Activated CD4-positive, alpha-beta T cell treated with anti-CD3 and anti-CD28 coated beads, Interleukin-2, amount 50 U/mL, for 4 hours (primary cell): ENCODE measurements at places on chromosomes 16 and 17.

DNA sequence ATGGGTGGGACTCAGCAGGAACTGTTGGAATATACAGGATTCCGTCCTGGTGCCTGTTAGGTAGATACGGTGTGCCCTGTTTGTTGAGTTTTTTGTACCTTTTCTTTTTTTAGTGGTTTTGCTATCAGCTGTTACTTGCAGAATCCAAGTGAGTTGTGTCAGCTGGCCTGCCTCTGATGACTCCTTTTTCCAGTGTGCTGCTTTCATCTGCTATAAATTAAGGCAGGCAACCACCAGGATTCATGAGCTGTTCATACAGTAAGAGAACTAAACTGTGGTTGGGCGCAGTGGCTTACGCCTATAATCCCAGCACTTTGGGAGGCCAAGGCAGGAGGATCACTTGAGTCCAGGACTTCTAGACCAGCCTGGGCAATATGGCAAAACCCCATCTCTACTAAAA lies 79.9 kb downstream of the WNT3 start:
- DNase-seq, result no peak

DNA sequence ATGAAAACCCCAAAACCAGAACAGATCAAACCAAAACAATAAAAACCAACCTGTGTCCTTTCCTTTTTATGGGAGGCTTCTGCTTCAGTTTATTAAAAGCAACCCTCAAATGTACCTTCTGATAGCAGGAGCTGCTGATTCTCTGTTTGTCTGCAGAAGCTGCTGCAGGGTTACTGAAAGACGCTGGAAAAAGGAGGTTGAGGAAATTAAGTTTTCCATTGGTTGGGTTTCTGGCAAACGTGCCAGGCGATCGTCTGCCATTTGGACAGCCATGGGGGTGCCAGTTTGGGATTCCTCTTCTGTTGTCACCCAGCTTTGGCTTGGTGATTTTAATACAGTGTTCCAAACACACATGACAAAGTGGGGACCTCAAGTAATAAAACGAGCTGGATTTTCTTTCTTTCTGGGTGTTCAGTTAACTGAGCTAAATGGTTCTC lies 185.4 kb upstream of the ZFHX3 start:
- no peak for DNase-seq

- no peak for DNase-seq
These were observed 656.0 kb upstream of the KIF2B start for GRCh38 chr17:53166731-53167130.

DNA sequence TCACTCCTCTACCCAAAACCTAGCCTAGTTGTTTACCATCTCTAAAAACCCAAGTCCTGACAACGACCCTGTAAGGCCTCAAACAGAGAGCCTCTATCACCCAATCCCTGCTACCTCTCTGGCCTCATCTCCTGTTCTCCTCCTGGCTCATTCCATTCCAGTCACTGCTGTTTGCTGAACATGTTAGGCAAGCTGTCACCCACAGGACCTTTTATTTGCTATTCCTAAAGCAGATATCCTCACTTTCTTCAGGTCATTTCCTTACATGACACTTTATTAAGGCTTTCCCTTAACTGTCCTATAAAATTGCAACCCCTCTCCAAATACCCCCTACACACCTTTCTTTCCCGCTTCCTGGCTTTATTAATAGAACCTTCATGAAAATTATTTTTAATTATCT lies 85.1 kb downstream of the KANSL1 start:
- no peak for DNase-seq

- no peak for DNase-seq
These were observed 136.6 kb upstream of the RPH3AL start for GRCh38 chr17:488993-489757.

DNA sequence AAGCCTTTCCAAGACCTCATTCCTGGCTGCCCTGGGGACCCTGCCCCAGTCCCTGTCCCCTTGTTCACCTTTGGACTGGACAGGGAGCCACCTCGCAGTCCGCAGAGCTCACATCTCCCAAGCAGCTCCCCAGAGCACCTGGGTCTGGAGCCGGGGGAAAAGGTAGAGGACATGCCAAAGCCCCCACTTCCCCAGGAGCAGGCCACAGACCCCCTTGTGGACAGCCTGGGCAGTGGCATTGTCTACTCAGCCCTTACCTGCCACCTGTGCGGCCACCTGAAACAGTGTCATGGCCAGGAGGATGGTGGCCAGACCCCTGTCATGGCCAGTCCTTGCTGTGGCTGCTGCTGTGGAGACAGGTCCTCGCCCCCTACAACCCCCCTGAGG lies 38.7 kb upstream of the IL21R start:
- DNase-seq, result no peak

GRCh38 chr17:72520665-72521303 lies 400.0 kb downstream of the SOX9 start:
- DNase-seq, result no peak

DNA sequence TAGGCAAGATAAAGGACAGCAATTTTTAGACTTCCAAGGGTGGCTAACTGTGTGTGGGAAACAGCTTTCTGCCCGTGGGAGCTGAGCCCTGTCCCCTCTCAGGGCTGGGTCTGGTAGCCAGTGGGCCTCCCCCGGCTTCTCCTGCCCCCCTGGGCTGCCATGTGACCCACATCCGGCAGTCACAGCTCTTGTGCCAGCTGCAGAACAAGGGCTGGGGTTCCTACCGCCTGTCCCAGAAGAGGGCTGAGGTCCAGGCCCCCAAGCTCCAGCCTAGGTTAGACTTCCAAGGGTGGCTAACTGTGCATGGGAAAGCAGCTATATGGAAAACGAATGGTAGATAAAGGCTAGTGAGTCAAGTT lies 6.1 kb downstream of the GAST start:
- no peak for DNase-seq

- DNase-seq, result peak; percentile 53
These were observed 217.3 kb downstream of the RBFOX3 start for GRCh38 chr17:79393358-79394052.

DNA sequence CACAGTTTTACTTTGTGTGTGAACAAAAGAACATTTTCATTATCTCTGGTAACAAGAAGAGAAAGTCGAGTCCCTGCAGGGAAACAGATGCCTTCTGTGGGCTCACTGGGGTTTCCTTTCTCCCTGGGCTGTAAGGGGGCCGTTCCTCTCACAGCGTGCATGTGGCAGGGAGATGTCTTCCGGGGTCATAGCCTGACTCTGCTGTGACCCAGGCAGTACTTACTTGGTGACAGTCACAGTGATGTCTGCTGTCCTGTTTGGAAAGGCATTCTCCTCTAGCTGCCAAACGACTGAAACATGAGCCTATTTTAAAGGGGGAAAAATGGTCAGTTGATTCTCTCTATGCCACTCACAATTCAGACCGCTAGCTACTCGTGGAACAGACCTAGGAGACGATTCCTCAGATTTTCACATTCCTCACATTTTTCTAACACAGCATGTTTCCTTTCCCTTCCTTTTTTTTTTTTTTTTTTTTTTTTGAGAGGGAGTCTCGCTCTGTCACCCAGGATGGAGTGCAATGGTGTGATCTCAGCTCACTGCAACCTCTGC lies 7.3 kb downstream of the HASPIN start:
- DNase-seq, result no peak

- no peak for DNase-seq
These were observed 157.2 kb downstream of the SEC14L1 start for GRCh38 chr17:77297693-77298666.

DNA sequence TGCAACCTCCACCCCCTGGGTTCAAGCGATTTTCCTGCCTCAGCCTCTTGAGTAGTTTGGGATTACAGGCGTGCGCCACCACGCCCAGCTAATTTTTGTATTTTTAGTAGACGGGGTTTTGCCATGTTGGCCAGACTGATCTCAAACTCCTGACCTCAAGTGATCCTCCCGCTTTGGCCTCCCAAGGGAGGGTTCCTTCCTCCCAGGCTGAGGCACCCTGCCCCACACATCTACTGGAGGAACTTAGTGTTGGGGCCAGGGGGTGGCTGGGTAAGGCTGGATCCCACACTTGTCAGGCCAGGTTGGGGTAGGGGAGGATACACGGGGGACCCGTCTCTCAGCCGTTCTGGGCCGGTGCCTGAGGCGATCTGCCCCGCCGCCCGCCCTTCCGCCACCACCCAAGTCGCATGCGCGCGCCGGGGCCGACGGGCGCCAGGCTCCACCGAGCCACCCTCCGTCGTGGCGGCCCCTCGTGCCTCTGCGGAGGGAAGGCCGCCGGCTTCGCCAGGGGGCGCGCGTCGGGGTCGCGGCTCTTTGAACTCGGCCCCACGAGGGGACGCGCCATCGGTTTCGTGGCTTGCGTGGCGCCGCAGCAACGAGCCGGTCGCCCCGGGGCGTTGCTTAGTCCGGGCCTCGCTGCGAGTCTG lies 15.9 kb downstream of the GRB7 start:
- DNase-seq, result no peak

DNA sequence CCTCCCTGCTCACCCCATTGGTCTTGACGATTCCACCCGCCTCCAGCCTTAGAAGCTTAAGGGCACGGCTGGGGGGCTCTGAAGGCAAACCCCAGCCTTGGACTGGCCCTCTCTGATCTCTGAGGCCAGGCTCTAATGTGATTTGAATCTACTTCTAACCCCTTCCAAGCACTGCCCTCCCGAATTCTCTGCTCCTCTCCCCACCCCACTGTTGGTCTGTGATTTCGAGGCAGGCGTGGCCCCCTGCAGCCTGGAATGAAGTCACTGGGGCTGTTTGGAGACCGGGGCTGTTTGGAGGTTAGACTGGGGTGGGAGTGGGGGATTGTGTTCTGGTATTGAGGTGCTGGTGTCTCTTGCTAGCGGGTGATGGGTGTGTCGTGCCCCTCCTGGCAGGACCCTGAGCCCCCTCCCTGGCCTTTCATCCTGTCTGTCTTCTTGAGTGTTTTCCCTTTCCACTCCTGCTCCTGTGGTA lies 2.2 kb downstream of the GRB7 start:
- DNase-seq, result no peak

DNA sequence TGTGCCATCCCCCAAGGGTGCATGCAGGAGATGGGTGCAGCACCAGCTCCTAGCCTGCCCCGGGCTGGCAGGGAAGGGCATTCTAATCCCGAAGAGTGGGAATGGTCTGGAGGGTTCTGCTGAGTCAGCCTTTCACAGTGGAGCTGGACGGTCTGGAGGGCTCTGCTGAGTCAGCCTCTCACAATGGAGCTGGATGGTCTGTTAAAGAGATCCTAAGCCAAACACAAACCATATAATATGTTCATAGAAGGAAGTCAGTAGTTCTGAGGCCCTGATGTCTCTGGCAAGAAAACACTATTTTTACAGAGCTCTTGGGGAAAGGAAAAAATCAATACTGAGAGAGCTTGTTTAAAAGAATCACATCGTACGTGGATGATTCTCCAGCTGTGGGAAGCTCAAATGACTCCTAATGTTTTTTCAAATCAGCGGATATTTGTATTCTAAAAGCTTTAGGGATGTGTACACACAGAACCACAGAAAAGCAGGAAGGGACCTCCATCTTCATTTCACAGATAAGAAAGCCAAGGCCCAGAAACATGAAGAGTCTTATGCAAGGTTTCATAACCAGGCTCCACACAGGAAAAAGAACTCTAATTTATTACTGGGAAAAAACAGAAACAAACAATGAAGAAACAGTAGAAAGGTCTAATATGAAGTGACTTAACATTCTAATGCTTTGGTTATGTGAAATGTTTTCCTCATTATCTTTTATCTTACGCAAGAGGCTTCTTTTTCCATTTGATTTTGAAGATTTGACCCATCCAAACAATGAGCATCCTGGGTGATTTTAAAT lies 176.3 kb downstream of the VPS53 start:
- DNase-seq, result no peak

- DNase-seq, result no peak
These were observed 188.2 kb upstream of the CIBAR2 start for GRCh38 chr16:85300406-85300968.

DNA sequence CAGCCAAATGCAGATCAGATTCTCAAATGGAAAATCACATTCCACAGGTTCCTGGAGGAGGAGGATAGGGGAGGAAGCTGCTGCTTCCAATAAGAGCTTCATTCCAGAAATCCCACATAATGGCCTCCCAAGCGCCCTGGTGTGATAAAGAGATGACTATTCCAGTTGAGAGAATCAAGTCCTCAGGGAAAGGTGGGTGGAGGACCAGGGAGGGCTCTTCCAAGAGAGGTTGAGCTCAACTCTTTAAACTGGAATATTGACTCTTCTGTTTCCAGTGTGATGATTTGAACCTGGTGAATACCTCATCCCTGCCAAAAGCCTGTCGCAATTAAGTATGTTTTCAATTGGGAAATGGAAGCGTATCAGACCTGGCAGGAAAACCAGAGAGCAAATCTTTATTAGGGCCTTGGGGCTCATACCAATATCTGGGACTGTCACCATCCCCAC lies 81.4 kb upstream of the DYNLRB2 start:
- no peak for DNase-seq

DNA sequence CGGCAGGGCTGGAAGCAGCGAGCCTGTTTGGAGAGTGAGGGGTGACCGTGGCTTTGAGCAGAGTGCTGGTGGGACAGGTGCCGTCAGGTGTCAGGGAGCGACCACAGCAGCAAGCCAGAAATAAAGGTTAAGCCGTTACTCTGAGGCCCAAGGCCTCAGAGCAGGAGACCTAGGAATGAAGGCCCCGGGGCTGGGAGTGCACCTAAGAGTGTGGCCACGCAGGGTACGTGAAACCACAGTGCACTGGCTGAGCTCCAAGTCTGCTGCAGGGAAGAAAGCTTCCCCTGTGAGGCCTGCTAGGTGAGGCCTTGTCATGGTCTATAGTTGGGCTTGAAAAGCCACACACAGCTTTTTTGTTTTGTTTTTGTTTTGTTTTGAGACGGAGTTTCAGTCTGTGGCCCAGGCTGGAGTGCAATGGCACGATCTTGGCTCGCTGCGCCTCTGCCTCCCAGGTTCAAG lies 8.7 kb downstream of the CLUAP1 start:
- DNase-seq, result peak; percentile 56

- DNase-seq, result no peak
These were observed 197.1 kb downstream of the ABCC12 start for GRCh38 chr16:47958726-47959125.

DNA sequence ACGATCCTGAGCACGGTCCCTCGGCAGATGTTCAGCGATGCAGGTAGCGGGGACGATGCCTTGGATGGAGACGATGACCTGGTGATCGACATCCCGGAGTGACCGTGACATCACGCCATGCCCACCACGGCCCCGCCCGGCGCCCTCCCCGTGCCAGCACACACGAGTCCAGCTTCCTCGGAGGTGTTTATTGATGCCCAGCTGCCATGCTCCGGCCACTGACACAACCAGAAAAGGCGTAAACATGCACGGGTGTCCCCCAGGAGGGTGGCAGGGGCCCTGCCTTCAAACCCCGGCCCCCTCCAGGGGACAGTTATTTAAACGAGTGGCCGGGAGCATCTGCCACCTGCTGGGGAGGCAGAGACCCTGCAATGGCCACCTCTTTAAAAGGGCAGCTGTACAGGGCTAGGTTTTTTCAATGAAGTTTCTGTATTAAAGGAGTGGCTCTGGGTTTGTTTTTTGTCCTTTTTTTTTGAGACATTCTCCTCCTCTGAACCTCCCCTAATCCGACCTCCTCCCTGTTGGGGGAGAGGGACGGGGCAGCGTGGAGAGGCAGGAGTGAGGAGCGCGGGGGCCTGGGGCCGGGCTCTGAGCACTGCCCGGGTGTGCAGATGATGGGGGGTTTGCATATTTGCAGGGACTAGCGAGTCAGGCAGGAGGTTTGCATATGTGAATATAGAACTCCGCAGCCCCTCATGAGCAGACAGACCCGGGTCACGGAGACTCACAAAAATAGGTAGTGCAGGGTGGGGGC lies 5.3 kb downstream of the DOC2A start:
- DNase-seq, result peak; percentile 44

GRCh38 chr17:45732926-45733505 lies 51.1 kb upstream of the CRHR1 start:
- DNase-seq, result no peak

GRCh38 chr16:74521691-74522090 lies 85.2 kb downstream of the GLG1 start:
- DNase-seq, result no peak

GRCh38 chr17:50452630-50453300 lies 15.9 kb downstream of the CHAD start:
- no peak for DNase-seq
